Stimulated activated CD4-positive, alpha-beta T cell treated with anti-CD3 and anti-CD28 coated beads, Interleukin-1b, Interleukin-23, amount 100 ng/mL, for 24 hours (primary cell): ENCODE measurements at places on chromosomes 16 and 17.

GRCh38 chr17:50208611-50209061 is 7.2 kb upstream of the COL1A1 start:
- no peak for DNase-seq

DNA sequence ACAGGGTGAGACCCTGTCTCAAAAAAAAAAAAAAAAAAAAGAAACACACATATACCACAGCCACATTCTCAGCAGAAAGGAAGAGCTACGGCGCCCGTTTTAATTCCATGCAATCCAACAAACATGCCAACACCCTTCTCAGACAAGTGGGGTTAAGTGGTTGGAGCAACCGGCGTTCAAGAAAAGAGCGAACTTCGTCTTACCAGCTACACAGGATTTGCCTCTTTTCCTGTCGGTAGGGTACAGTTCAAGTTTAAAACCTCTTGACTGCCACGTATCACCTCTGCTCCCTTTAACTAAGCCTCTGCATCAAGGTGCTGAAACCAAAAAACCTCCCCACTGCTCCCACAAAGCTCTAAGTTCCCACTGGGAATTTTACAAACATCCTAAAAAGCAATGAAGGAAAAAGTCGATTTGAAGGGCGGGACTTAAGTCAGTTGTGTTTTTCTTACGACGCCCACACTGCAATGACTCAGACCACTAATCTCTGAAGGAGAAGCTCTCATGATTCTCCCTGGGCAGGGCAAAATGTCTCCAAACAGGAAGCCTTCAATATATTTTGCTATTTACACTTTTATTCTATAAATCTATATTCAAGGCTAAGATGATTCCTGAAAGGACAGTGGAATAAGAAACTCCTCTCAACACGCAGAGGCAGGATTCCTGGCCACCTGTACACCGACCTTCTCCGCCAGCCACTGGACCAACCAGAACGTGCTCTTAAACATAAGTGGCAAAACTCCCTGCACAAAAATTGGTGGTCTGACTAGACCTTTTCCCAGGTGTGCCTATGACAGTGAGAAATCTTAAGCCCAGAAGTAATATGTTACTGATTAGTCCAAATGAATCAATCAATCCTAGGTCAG is 18.8 kb downstream of the SRP68 start:
- no peak for DNase-seq

DNA sequence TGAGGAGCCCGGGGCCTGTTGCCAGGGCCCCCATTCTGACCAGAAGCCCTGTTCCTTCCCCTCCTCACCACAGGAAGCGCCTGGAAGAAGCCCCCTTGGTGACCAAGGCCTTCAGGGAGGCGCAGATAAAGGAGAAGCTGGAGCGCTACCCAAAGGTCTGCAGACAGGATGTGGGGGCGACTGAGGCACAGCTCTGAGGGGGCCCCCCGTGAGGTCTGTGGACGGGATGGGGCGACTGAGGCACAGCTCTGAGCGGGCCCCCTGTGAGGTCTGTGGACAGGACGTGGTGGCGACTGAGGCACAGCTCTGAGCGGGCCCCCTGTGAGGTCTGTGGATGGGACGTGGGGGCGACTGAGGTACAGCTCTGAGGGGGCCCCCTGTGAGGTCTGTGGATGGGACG is 13.3 kb downstream of the CENPX start:
- no peak for DNase-seq

- no peak for DNase-seq
These were observed 23.3 kb downstream of the SLC5A11 start for GRCh38 chr16:24869033-24869432.
